RWPE2 (cell line): ENCODE measurements at places on chromosomes 11 and 22.

DNA sequence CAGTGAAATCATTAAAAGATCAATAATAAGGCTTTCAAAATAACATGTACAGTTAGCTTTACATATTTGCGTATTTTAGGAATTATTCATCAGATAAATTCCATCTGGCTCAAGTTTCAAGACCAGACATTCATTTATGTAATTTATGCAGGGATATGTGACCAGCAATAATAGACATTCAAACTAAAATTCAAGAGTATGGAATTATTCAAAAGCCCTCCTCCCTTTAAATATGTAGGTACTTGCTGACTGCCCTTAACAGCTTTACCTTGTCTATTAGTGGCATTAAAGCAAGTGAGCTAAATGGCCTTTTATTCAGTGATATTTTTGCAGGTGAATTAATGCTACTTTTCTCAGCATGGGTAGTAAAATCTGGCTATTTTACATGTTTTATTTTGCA lies 126.1 kb downstream of the LRRC4C start:
- DNase-seq, result no peak
- H3K27me3 ChIP-seq, result no peaks in the 10 kb centered on the region
- H3K4me3 ChIP-seq, result no peak overlapping the region
- H3K4me1 ChIP-seq, result no peaks in the 10 kb centered on the region
- no peaks in the 10 kb centered on the region for H3K36me3 ChIP-seq

DNA sequence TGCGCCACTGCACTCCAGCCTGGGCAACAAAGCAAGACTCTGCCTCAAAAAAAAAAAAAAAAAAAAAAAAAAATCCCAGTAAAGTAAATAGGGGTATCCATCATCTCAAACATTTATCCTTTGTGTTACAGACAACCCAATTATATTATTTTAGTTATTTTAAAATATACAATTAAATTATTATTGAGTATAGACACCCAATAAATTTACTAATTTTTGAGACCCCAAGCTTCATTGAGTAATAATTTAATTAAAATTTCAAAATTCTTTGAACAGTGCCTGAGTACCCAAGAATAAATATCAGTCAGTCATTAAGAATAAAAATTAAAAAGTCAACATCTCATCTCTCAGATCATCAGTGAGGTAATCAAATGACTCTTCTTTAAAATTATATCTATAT lies at the start of gene OR52N4:
TSS of gene OR52N4 (plus strand) at position 301 of the 400 bp plus-strand sequence. CDS start 498 bp downstream, outside the sequence.
- H3K27ac ChIP-seq, result no peak within 1 kb of the TSS
- no peak for DNase-seq
- H3K4me3 ChIP-seq, result no peak within 1 kb of the TSS
- H3K36me3 ChIP-seq, result no peaks in the 10 kb centered on the region
- H3K4me1 ChIP-seq, result no peaks in the 10 kb centered on the region
- H3K27me3 ChIP-seq, result peaks cover 9% of the 10 kb centered on the region

- no peaks in the 10 kb centered on the region for H3K4me1 ChIP-seq
- no peak overlapping the region for H3K27ac ChIP-seq
- H3K36me3 ChIP-seq, result no peaks in the 10 kb centered on the region
- no peaks in the 10 kb centered on the region for H3K27me3 ChIP-seq
- H3K4me3 ChIP-seq, result no peak overlapping the region
Observed at GRCh38 chr11:116397602-116398084, 375.1 kb downstream of the BUD13 start.

DNA sequence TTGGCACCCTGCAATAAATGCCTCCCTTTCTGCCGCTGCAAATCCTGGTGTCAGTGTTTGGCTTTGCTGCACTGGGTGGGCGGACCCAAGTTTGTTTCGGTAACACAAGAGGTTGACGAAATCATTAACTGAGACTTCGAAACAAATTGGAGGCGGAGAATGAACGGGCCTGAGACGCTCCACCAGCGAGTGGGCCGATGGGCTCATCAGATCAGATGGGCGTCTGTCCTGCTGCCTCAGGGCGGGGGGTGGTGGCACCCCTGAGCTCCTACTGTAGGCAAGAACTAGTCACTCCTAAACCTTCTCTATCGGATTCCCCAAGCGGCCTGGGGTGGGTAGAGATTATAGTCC lies 918 bp upstream of the CAPN5 start:
- no peak for DNase-seq
- no peaks in the 10 kb centered on the region for H3K36me3 ChIP-seq
- no peak overlapping the region for H3K27ac ChIP-seq
- H3K4me1 ChIP-seq, result no peaks in the 10 kb centered on the region
- peak overlapping the region; percentile 56 for H3K4me3 ChIP-seq
- no peaks in the 10 kb centered on the region for H3K27me3 ChIP-seq

DNA sequence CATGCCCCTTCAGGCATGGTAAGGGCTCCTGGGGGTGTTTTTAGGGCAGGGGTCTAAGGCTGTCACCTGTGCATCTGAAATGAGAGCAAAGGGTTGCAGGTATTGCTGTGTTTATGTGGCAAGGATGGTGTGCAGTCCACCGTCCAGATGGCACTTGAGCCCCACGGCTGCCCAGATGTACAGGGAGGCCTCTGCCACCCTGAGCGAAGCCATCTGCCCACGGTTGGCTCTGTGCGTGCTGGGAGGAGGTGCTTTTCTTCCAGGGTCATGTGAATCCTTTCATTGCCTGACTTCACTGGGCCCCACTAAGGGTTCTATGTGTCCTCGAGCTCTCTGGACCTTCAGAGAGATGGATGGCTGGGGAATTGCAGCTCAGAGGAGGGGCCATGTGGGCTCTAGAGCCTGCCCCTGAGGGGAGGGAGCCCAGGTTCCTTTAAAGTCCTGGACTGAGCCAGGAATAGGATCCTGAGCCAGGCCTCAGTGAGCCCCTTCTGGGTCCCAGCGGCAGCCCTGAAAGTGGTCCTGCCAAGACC lies 89.9 kb downstream of the CTTN start:
- H3K4me1 ChIP-seq, result no peaks in the 10 kb centered on the region
- no peak overlapping the region for H3K27ac ChIP-seq
- no peak overlapping the region for H3K4me3 ChIP-seq
- no peaks in the 10 kb centered on the region for H3K27me3 ChIP-seq
- no peak for DNase-seq

GRCh38 chr11:19164230-19164855 lies 37.4 kb downstream of the CSRP3 start:
- H3K27me3 ChIP-seq, result no peaks in the 10 kb centered on the region
- H3K4me3 ChIP-seq, result no peak overlapping the region
- DNase-seq, result no peak
- H3K27ac ChIP-seq, result no peak overlapping the region

DNA sequence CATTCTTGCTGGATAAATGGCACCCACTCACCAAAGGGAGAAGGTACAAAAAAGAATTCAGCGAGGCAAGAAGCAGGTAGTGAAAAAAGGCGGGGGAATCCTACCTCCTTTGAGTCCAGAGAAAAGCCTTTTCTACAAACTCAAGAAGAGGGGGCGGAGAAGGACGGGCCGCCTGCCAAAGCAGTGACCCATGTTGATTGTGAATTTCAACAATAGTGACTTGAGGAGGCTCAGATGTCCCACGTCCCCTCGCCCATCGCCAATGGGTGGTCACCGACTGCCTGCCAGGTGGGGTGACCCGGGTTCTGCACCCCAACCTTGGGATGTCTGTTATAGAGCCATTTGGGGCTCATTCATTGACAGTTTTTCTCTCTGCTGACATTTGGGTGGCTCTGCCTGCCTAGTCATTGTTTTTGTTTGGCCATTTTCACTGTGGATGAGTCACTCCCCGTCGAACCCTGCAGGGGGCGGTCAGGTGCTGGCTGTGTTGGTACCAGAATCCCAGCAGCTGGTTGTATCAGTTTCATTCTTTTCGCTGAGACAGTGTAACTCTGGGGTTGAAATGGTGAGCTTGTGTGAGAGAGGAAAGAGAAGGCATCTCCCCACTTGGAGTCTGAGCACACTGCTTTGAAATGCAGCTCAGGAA lies 163.4 kb upstream of the NCAM1 start:
- DNase-seq, result no peak
- no peaks in the 10 kb centered on the region for H3K4me1 ChIP-seq
- no peak overlapping the region for H3K27ac ChIP-seq

DNA sequence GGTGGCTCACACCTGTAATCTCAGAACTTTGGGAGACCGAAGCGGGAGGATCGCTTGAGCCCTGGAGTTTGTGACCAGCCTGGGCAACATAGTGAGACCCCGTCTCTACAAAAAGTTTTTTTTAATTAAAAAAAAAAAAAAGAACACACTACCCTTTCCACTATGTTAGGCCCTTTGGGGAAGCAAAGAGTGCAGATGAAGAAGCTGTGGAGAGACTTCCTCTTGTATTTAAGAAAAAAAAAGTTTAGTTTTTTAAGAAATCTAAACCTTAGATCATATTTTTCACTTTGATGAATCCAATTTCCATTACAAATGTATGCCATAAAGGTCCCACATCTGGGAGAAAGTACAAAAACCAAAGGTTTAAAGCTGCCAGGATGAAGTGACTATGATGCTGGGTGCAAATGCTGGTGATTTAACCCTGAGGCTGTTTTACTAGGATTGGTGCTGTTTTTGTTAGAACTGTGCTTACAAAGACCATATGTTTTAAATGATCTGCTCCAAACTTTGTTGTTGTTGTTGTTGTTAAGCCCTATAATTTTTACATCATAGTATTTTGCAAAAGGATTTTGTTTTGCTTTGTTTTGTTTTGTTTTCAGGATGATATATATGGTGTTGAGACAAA lies 28.9 kb upstream of the ACER3 start:
- no peaks in the 10 kb centered on the region for H3K36me3 ChIP-seq
- no peaks in the 10 kb centered on the region for H3K27me3 ChIP-seq
- H3K4me3 ChIP-seq, result no peak overlapping the region
- no peaks in the 10 kb centered on the region for H3K4me1 ChIP-seq

DNA sequence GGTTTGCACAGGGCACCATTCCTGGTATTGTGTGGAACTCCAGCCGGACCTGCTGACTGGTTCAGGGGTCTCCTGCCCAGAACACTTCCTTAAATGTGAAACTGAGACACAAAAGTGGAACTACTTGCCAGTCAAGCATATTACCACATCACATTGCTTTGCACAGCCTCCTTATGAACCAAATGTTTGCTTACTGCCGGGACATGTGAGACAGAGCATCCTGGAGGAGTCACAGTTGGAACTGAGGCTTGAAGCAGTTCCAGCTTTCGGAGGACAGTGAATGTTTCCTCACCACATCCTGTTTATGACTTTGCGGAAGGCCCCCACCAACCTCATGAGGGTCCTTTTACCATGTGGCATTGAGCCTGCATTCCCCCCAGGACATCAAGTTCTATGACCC lies 105.8 kb upstream of the ARHGAP42 start:
- no peaks in the 10 kb centered on the region for H3K27me3 ChIP-seq
- no peaks in the 10 kb centered on the region for H3K4me1 ChIP-seq
- no peak for DNase-seq
- no peak overlapping the region for H3K4me3 ChIP-seq
- H3K27ac ChIP-seq, result no peak overlapping the region

GRCh38 chr22:43292630-43293018 lies 50.5 kb downstream of the SCUBE1 start:
- H3K27me3 ChIP-seq, result no peaks in the 10 kb centered on the region
- no peaks in the 10 kb centered on the region for H3K36me3 ChIP-seq
- DNase-seq, result no peak
- H3K4me1 ChIP-seq, result no peaks in the 10 kb centered on the region

DNA sequence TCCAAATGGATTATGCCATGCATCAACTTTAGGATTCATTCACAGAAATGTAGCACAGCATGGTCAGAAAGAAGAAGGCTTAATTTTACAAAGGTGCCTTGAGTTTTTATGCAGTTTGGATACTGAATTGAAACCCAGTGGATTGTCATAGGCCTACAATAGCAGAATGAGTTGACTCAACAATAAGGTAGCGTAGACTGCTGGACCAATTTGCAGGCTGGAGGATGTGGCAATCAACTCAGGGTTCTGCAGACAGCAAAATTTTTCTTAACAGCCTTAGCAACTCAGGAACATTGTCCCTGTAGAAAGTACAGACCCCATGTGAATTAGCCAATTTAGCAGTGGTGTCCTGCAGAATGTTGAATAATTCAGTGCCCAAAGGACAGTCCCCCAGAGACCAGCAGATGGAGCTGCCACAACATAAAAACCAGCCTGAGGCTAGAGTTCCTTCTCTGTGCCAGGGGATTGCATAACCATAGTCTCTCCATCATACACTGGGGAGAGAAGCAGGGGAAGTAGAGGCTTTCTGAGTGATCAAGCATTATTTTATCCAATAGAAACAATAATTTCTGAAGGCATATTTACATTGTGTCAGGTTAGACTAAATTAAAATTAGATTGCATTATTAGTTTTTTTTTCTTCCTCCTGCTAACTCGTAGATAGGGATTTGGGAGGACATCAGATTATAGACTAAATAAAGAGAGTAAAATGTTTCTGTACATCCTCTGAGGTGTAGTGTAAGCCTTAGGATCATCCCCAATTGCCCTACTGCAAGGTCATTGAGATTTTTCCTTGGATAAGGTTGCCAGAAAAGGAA lies 20.3 kb upstream of the MRPL17 start:
- no peaks in the 10 kb centered on the region for H3K36me3 ChIP-seq
- no peaks in the 10 kb centered on the region for H3K27me3 ChIP-seq
- no peaks in the 10 kb centered on the region for H3K4me1 ChIP-seq
- DNase-seq, result no peak
- H3K4me3 ChIP-seq, result no peak overlapping the region
- H3K27ac ChIP-seq, result no peak overlapping the region

DNA sequence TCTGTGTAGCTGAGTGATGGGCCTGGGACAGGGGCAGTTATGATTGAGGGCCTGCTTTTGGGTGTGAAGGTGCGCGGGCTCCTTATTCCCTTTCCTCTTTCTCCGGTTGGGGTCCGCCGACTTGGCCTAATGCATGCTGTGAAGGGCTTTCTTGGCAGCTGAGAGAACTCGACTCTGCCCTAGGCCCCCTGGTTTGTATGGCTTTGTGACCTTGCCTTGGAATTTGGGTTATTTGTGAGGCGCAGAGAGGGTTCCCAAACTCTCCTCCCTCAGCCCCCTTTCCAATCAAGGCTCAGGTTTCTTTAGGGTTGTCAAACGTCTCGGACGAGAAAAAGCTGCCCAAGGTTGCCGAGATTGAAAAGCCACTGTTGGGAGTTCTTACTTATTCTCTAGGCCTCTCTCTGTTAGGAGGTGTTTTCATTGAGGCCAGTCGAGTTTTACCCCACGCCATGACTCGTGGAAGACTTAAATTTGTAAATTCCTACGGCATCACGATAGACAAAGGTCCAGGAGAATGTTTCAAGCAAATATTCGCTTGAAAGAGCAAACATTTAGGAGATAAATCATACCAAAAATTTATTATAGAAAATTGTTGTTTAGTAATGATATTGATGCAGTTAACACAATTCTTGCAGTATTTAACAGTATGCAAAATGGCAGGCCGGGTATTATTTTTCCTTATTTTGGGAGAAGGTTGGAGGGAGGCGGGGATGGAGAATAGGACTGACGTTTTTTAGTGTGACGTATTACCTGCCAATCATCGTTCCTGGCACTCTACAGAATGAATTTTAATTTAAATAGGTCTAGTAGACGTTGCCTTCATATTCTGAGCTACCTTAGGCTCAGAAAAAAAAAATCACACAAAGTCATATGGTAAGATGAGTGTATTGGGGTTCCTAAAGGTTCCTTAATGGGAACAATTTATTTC lies 689 bp downstream of the PDHX start:
- H3K27me3 ChIP-seq, result no peaks in the 10 kb centered on the region
- no peaks in the 10 kb centered on the region for H3K4me1 ChIP-seq

- no peaks in the 10 kb centered on the region for H3K4me1 ChIP-seq
- H3K27me3 ChIP-seq, result no peaks in the 10 kb centered on the region
- H3K4me3 ChIP-seq, result no peak overlapping the region
- no peak for DNase-seq
Observed at GRCh38 chr11:103550811-103551210, 441.6 kb downstream of the DYNC2H1 start.

- H3K36me3 ChIP-seq, result no peaks in the 10 kb centered on the region
- no peak overlapping the region for H3K4me3 ChIP-seq
- no peaks in the 10 kb centered on the region for H3K4me1 ChIP-seq
- no peak for DNase-seq
- H3K27me3 ChIP-seq, result no peaks in the 10 kb centered on the region
- H3K27ac ChIP-seq, result no peak overlapping the region
Observed at GRCh38 chr11:2295971-2296912, 5.5 kb downstream of the C11orf21 start.
